ENCODE measurements at places on chromosomes 12 and 14.

- peak; percentile 76 for DNase-seq
Measured at GRCh38 chr14:58107947-58108552, 44.0 kb downstream of the ARMH4 start.

- peak; percentile 38 for DNase-seq
Measured at GRCh38 chr14:73424453-73424852, 33.9 kb downstream of the NUMB start.

GRCh38 chr14:74545386-74545785 lies 51.8 kb downstream of the ISCA2 start:
- DNase-seq, result no peak

- DNase-seq, result no peak
Measured at GRCh38 chr12:118635276-118635675, 258.9 kb downstream of the SUDS3 start.

DNA sequence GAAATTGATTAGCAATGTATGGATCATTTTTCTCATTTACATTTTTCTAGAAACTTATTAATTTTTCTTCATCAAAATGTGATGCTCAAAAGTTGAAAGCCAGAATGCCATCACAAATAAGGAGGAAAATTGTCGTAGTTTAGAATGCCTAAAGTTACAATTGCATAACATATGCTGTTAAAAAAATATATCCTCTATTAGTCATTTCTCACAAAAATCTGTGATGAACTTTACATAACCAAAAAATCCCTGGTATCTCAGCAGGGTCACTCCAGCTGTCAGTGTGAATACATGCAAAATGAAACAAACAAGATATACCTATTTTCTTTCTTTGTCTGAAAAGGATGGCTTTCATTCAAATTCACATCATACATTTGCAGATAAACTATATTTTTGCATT lies 358.9 kb downstream of the PAWR start:
- DNase-seq, result no peak

GRCh38 chr14:83583201-83583600 lies 1946.7 kb upstream of the FLRT2 start:
- DNase-seq, result no peak

DNA sequence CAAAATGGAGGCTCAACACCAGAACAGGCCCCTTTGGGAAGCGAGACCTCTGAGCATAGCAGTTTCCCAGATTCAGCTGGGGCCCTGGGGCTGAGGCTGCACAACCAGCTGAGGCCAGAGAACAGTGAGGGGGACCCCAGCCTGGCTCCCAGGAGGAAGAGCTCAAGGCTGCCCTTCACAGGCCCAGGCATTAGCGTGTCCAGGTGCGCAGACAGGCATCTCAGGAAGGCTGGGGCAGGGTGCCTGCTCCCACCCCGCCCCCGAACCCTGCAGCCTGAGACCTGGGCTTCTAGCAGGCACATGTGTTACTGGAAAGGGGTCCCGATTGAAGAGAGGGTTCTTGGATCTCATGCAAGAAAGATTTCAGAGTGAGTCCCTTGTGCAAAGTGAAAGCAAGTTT lies 27.2 kb downstream of the CALM1 start:
- no peak for DNase-seq

- DNase-seq, result no peak
Measured at GRCh38 chr12:49527361-49528130, 11.3 kb upstream of the KCNH3 start.

GRCh38 chr12:123712780-123713319 lies 697 bp downstream of the ATP6V0A2 start:
- DNase-seq, result peak; percentile 7

GRCh38 chr14:102485693-102486512 lies 23.7 kb downstream of the ANKRD9 start:
- DNase-seq, result no peak

DNA sequence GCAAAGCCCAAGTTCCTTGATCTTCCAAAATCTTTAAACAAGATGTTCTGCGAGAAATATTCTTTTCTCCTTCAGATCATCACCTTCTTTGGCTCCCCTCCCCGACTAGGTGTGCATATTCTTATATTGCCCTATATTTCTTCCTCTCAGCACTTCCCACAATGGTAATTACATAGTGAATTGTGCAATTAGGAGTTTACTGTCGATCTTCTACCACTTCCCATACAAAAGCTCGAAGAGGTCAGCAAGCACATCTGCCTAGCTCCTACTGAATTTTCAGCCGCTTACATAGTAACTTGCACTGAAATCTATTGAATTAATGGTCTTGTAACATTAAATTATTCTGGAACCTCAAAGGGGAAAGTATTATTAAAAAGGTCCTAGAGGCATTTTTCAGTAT lies 16.7 kb downstream of the OSBPL8 start:
- DNase-seq, result no peak

DNA sequence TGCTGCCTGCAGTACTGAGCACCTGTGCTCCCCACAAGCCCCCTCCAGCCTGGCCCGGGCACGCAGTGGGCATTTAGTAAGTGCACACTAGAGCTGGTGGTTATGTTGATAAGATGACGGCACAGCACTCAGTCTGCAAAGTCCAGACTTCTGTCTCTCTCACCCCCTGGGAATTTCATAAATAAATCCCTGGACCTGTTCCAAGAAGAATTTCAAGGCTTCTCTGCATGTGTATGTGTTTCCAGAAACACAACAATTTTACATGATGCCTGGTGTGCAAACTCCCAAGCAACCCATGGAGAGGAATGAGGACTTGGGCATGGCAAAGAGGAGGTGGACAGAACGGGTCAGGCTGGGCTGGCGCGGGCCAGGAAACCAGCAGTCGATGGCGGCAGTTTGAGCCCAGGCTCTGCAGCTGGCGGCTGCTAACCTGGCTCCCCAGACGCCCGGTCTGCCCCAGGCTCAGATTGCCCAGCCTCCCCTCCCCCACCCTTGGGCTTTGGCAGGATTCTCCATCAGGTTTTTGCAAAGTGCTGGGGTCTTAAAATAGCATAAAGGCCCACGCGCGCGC lies 10.4 kb upstream of the ACVR1B start:
- DNase-seq, result no peak

- no peak for DNase-seq
Measured at GRCh38 chr12:62523619-62524018, 57.0 kb downstream of the MON2 start.

DNA sequence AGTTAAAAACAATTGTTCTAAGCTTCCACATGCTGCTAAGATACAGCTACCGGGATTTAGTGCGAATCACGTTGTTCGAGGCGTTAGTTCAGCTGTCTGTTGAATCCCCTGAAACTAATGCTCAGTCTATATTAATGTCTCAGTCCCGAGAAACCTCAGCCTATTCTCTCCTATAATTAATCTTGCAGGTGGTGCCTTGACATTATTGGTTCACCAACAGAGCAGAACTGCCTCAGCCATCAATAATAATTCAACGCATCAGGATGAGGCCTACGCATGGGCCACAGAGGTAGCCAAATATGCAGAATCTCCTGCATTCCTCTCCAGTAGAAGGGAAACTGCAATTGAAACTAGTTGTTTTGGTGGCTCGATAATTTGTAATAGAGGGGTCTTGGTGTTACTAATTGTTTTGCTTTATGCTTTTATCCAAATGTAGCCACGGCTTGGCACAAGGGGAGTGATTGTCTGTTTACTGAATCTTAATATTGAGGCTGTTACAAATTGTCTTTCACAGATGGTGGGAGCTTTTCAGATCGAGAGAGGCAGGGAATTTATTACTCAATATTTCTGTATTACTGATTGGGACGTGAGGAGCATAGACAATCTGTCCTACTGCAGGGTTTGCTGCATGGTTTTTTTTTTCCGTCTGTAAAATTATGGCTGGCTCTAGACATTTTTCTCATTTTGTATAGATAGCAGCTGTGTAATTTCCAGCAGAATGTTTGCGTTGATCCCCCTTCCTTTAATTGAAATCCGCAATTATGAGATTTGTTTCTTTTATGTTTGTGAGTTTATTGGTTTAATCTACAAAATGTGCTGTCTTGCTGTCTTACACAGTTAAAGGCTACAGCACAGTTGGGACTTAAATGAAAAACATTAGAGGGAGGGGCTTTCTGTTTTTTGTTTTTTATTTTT lies 1036.5 kb upstream of the NOVA1 start:
- DNase-seq, result no peak

GRCh38 chr12:9796971-9797370 lies 30.3 kb upstream of the KLRF1 start:
- no peak for DNase-seq

- DNase-seq, result no peak
Measured at GRCh38 chr14:23431486-23431885, 4.0 kb downstream of the MYH7 start.

DNA sequence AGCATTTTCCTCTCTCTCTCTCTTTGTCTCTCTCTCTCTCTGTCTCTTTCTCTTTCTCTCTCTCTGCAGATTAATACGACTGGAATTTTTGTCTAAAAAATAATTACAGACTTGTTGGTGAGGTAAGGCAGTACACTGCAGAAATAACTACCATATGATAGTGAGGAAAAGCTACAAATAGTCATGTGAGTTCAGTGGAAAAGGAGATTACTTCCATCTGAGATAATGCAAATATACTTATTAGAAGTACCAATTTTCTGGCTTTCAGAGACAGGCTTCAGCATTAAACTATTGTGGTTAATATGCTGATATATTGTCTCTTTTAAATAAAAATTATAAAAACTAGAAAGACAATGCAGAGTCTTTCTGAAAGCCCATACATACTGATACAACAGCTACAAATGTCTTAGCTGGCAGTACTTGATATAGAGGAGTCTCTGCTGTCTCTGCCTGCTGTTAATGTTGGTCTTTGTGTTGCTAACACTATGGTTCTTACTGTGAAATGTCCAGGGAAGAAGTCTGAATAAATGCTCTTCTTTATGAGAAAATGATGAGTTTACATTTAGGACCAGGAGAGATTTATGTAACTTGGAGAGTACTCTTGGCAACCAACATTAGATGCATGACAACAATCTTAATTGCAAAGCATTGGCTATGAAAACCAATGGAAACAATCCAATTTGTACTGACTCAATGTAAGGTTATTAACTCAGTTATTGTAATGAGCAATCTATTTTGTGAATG lies 167.0 kb downstream of the LRFN5 start:
- DNase-seq, result no peak

DNA sequence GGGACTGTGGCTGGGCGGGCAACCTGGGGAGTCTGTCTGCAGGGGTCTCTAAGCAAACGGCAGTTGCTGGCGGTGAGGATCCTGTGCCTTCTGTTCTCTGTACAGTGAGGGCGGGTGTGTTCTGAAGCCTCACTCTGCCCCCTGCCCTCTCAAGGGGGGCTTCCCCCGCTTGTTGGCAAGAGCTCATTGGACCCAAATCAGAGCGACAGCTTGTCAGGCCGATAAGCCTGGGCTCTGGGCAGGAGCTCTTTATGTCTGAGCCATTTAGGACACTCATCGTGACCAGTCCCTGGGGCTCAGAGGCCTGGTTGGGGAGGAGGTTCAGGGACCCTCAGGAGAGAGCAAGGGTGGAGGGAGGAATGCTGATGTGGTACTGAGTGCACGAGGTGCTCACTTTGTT lies 136.0 kb downstream of the TSPAN9 start:
- no peak for DNase-seq

DNA sequence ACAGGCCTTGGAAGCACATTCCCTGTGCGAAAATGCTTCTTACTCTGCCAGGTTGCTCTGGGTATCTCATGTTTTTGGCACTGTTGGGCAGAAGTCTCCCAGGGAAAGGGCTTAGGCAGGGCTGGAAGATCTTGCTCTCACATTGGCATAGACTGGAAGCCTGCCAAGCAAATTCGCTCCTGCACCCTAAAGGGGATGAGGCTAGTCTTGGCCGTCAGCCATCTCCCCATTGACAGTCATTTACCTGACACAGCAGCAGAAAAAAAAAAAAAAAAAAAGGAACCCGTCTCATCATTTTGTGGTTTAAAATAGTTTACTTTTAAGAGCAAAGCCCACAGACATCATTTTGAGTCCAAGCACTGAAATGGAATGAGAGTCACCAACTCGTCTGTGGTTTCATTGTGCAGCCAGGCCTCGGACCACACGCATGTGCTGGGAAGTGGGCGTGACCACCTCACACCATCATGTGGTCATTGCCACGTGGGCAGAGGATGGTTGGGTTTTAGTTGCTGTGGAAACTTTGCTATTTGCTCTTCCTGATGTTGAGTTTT lies 84.8 kb downstream of the NRXN3 start:
- DNase-seq, result no peak

- peak; percentile 59 for DNase-seq
Measured at GRCh38 chr12:106919910-106920544, 35.7 kb upstream of the TMEM263 start.

GRCh38 chr12:91913124-91913523 lies 232.5 kb downstream of the BTG1 start:
- DNase-seq, result no peak

GRCh38 chr14:53226553-53226952 lies 73.4 kb upstream of the DDHD1 start:
- DNase-seq, result no peak

GRCh38 chr12:10562306-10562933 lies 51.0 kb downstream of the MAGOHB start:
- DNase-seq, result peak; percentile 13

DNA sequence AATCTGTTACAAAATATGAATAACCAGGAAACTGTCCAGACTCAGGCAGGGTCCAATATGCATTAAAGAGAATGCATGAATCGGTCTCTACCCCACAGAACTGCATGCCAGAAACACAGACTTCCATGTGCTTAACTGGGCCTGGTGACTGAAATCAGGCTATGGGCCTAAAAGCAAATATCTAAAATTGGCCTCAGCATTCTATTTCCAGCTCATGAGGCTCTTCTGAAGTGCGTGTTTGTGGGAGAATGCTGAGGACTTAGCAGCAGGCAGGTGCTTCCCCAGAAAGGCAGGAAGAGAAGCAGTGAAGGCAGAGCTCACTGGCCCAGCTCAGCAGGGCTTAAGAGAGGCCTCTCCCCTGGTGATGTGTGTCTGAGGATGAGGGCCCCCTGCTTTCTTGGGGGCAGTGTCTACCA lies 48.5 kb downstream of the ADGRD1 start:
- no peak for DNase-seq

DNA sequence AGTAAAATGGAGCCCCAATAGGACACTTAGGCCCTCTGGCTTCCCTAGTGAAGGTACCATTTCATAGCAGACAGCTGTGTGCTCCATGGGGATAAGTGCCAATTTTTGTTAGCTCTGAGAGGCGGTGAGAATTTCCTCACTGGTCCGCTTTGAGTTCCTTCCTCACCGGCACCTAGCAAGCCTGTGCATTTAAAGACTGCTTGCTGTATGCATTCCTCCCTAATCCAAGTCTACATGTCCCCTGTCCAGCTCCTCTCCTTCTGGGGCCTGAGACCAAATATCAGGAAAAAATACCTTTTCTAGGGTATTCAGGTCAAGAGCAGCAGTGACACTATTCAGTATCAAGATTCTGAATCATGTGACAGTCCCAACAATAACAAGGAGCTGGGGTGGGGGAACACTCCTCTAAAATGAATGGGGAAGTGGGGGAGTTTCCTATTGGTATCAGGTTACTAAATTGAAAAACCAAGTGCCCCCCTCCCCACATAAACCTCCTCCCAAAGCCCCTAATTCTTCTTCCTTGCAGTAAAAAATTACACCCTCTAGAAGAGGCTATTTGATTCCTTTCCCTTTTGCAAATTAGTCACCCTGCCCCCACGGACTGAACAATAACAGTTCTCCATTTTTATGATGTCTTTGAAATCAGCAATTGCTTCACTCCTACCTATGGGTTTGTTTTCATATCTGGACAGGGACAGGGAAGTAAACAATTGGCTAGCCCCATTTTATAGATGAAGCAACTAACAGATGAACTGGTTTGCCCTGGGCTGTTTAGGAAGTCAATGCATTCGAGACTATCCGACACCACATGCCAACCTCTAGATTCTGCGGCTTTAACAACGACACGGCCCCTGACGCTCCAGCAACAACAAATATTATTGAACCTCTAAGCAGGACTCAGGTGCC lies 28.9 kb downstream of the BCL11B start:
- no peak for DNase-seq

- no peak for DNase-seq
Measured at GRCh38 chr14:24432259-24433131, 2.7 kb downstream of the KHNYN start.

GRCh38 chr12:45402288-45402687 lies 186.4 kb downstream of the ANO6 start:
- DNase-seq, result no peak

All from A549 (cell line).